ENCODE measurements at places on chromosomes 3 and 15. TPM values are rescaled to one million over a fixed set of nuclear protein-coding genes. Genes with fewer than 3 reads are reported as not detected.

GRCh38 chr3:126907557-126907956, 75.4 kb upstream of the PLXNA1 start:
- no peak for DNase-seq

DNA sequence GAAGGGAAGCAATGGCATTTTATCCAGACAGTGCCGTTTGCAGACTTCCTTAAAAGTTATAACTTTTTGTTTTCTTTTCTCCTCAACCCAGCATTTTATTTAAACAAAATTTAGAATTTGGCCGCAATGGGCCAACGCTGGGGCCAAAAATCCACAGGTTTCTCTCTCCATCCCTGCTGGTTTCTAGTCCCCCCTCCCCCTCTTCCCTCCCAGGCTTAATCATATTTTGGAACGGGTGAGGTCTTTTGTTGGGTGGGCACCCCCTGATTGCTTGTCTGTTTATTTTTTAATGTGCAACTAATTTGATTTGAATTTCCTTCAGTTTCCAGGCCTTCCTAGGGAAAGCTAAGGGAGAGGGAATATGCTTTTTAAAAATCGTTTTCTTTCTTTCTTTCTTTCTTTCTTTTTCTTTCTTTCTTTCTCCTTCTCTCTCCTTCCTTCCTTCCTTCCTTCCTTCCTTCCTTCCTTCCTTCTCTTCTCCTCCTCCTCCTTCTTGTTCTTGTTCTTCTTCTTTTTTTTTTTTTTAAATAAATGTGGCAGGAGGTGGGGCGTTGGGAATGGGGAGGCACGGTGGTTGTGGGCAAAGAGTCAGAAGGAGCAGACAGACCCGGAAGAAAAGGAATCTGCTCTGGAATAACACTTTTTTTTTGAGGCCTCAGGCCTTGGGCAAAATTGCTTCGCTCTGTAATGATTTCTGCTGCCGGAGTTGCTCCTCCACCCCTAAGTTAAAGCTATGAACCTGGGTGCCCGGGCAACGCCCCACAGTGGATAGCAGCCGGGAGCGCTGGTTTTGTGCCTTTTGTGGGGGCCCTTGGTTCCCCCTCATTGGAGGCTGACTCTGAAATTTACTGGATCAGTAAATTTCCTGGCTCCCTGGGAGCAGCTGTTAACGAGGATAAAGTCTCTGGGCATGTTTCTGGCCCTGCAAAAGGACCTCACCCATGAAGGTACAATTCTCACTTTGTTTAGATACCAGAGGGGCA, 1.9 kb downstream of the FNDC3B start:
- no peak for DNase-seq

- no peak for DNase-seq
These were observed 23.5 kb downstream of the LIMD1 start for GRCh38 chr3:45618081-45618509.

DNA sequence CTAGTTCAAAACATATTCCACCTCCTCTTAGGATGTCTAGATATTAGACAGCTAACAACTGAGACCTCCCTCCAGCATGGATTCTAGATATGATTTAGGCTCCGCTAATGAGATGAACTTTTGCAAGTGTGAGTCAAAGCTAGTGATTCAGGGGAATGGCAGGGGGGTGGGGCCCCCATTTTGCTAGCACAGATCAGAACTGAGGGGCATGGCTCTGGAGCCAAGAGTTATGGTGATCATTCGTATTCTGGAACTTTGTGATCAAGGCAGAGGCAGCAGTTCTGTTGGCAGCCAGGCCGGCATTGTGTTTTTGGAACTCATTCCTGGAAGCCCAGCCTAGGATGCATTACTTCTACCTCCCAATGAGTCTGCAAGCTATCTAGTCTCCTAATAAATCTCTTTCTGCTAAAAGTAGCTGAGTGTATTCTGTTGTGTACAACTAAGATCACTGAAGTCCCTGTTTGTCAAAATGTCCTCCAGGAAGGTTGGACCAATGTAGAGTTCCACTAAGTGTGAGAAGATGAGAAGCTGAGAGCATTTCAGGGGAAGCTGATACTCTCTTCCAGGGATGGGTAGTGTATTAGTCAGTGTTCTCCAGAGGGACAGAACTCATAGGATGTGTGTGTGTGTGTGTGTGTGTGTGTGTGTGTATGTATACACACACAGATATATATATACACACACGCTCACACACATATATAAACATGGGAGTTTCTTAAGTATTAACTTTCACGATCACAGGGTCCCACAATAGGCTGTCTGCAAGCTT, 312.7 kb downstream of the TLE3 start:
- DNase-seq, result no peak

- no peak for DNase-seq
These were observed 45.6 kb upstream of the NDUFB4 start for GRCh38 chr3:120550546-120550945.

DNA sequence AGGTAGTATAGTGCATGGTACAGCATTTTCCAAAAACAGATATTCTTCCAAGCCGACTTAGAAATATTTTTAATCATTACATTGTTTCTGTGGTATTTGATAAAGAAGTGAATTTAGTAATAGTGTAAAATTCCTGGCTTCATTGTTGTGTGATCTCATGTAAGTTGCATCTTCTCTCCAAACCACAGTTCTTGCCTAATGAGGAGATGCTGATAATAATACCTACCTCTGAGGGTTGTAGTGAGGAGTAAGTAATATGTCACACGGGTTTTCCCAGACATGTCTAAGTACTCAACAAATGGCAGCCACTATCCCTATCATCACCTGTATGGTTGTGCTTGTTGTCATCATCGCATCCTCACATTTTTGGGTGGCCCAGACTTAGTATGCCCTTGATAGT, 167.3 kb downstream of the SLCO3A1 start:
- DNase-seq, result no peak

DNA sequence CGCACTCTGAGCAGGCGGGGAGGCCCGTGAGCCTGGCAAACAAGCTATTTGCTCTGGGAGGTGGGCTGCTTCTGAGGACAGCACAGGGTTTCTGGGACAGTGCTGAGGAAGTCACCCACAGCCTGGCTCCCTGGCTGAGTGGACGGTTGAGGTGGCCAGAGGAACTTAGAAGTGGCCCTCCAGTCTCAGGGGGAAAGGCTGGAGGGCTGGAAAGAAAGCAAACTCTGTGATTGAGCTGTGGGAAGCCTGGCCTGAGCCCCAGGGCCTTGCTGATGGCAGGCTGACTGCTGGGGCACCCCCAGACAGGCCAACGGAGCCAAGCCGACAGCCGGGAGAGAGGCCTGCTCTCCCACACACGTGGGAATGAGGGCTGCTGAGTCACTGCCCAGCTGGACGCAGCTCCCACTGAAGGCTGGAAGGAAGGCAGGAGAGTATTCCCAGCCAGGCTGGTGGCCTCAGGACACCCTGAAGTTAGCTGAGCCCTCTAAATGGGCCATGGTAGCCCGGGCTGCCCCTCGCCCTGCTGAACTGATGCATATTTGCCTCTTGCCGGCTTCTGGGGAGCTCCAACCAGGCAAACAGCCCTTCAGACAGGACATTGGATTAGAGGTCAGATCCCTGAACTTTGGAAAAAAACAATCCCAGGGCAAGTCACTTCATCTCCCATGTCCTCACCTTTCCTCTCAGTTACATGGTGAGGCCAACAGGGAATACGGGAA, 98.0 kb upstream of the TLE3 start:
- DNase-seq, result no peak

GRCh38 chr3:42079701-42080452, 11.3 kb upstream of the TRAK1 start:
- DNase-seq, result no peak

- DNase-seq, result no peak
These were observed 34.2 kb downstream of the RAB11A start for GRCh38 chr15:65903296-65904073.

Gene PBRM1
- polyA plus RNA-seq, result 54.5 TPM

Gene C3orf52
- 5.1 TPM for polyA plus RNA-seq

Gene RYR3
- polyA plus RNA-seq, result 16.7 TPM
